ENCODE measurements at places on chromosomes 13 and 19.

- no peak for DNase-seq
Measured at GRCh38 chr13:93881411-93881810, 598.1 kb downstream of the DCT start.

DNA sequence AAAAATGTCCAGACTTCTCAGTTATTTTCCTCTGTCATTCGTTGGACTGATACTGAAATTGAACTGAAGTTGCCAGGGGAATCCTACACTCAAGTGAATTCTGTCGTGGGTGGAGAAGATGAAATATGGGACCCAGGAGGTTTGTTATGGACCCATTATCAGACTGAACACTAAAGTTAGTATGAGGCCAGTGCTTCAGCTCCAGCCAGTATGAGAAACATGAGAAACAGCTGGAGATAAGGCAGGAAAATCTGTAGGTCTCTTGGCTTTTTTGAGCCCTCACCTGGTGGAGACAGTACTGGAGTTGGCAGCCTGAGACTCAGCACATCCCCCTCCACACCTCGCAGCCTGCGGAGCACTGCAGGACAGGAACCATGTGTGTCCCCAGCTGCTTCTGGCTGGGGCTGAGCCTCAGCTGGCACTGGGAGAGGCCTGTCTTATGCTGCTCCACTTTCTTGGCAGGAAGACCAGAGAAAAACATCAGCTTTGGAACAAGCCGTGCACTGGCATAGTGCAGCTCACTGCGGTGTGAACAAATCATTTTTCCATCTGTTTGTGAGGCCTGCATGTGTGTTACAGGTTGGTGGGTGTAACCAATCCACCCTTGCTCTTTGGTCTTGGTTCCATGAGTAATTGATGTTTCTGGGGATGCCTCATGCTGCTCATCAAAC, 641.0 kb downstream of the FGF9 start:
- no peak for DNase-seq

DNA sequence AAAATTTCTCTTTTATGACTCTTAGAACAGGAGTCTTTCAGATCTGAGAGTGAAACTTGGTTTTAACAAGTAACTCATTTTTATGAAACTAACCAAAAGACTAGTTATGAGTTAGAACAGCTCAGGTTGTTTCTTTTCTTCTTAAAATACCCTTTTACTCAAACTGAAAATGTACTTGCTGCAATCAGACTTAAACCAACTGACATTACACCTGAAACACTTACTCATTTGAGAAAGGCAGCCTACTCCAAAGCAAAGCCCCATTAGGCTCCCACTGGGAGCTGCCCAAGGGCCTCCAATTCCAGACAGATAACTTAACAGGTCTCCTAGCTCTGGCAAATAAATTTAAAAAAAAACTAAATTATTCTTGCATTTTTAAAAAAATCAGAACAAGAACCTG, 3.6 kb downstream of the FOXO1 start:
- no peak for DNase-seq

DNA sequence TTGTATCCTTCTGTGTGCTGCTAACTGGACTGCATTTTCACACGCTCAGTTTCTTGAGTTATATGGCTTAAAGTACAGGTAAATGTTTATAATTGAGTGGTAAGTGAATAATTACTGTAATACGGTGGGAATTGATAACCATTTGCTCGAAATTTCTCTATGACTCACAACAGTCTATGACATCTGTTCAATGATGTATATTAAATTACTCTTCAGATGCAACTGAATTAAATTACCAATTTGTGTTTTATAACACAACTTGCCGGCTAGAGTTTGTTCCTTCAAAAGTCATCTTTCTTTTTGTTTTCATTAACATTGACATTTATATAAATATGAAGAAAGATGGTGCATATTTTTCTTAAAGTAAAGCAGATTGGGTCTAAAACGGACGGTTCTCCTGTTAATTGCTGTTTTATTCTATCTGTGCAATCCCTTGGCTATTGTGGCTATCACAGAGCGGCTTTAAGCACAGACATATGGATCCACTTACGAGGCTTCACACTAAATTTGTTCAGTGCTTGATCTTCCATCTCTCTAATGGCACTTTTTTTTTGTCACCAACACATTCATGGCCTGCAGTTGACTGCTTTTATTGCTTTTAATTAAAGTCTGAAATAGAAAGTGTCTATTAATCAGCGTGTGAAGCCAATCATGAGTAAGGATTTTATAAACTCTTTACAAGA, 1291.6 kb upstream of the SLC10A2 start:
- no peak for DNase-seq

- DNase-seq, result no peak
Measured at GRCh38 chr13:97256343-97256783, 34.2 kb downstream of the MBNL2 start.

DNA sequence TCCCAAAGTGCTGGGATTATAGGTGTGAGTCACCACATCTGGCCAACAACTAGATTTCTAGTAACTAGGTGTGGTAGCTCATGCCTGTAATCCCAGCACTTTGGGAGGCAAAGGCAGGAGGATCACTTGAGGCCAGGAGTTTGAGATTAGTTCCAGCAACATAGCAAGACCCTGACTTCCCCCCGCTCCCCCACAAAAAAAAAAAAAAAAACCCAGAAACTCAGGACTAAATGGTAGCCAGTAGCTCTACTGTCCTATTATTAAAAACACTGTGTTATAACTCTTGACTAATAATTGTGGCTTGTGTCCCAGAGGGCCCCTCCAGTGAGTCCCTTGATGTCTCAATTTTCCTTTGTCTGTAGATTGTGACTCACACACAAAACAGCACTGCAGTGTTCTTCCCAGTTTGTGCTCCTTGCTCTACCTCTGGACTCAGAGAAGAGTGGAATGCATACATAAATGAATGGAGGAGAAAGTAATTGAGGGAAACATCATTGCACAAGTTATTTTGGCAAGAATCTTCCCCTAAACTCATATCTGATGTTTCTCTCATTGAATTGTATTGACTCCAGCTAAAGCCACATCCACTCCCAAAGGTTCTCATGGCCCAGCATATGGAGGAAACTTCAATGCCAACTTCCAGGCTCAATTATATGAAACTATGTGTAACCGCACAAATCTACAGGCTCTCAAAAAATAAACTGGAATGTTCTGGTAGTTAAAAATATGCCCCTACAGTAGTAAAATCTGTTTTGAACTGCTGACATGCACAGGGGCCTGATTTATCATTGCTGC, 8.8 kb downstream of the TPT1 start:
- DNase-seq, result no peak
